ENCODE measurements at places on chromosomes 6 and 20. TPM values are rescaled to one million over a fixed set of nuclear protein-coding genes. Genes with fewer than 3 reads are reported as not detected.

GRCh38 chr20:21575981-21576740 is 62.3 kb upstream of the NKX2-2 start:
- no peak for DNase-seq

DNA sequence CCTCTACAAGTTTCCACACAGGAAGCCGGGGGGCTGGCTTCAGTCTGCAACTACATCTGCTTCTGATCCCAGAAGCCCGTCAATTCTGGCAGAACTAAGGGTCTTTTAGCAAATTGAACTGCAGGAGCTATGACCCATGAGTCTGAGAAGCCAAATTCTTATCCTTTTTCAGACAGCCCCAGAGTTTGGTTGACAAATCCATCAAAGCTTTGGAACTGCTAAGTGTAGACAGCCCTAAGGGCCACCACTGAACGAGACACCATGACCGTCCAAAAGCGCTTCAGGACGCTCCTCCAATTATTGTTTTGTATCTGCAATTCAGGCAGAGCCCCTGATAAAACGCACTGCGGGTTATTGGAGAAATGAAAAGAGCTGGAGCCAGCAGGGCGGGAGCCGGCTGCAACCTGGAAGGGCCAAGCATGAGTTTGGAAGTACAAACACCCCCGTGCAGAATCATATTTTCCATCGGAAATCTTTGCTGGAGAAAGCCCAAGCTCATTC is 67.1 kb downstream of the GNAS-AS1 start:
- DNase-seq: no peak

GRCh38 chr20:44837946-44838345 is 27.6 kb upstream of the RIMS4 start:
- no peak for DNase-seq

DNA sequence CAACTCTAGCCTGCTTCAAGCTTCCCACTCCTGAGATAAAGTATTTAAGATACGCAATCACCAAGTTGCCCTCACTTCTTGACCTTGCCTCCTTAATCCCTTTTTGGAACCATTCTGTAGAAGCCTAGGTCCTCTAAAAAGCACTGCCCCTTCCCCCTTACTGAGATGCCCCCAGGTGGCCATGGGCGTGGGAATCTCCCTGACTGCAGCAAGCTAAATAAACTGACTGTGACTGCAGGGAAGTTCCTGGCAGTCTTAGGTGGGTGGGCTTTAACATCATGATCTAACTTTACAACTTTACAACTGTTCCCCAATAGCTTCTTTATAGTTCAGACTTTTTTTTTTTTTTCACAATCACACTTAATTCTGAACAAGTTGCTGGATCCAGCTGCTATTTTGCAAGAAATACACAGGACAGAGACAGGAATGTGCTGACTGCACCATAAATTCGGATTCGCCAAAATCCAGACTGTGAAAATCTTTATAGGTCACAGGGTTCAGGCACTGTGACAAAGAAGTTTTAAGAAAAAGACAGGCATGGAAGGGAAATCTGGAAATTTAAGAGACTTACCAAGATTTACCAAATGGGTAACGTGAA is 344.2 kb upstream of the SULF2 start:
- no peak for DNase-seq

DNA sequence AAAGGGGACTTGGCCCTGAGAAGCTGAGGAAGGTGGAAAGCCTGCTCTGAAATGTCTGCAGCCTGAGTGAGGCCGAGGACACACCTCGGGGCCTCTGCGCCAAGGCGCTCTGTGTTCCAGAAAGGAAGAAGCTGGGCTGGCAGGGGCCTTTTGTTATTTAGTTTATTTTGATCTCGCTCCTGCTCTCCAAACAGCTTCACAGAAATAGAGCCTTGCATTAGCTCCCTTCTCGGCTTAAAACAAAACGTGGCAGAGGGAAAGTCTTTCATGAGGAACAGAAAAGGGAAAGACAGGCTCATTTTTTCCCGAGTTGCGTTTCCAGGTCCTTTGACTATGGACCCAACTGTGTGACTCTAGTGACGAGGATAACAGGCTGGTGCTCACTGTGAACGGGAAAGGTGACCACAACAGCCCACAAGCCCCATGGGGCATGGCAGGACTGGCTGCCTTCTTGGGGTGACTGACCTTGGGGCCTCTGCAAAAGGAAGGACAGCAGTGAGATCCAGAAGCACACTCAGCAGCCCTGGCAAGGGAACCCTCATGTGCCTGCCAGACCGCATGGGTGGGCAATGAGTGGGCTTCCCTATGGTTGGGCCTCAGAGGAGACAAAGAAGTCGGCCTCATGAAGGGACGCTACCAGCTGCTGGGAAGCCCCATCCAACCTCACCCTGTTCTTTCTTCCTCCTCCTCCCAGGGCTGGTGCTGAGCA is 18.7 kb downstream of the LEMD2 start:
- DNase-seq: peak; percentile 17

GRCh38 chr20:23659989-23660837 is 22.5 kb upstream of the CST3 start:
- no peak for DNase-seq

DNA sequence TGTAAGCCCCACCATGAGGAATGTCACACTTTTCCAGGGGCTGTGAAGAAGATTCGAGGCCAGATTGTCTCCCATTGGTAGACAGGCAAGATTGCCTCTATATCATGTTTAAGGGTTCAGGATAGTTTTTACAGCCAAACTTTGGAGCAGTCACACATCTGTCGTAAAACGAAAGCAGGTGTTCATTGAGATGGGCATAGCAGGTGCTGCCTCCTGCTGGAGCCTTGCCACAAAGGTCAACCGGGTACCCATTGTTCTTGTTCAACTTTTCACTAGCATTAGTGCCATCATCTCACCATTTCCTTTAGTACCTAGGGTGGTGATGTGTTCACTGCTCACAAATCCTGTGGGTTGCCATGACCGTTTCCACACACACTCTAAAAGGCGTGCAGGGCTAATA is 198.3 kb downstream of the HTR1B start:
- no peak for DNase-seq

GRCh38 chr20:57526087-57526884 is 1.3 kb upstream of the CTCFL start:
- DNase-seq: peak; percentile 15

DNA sequence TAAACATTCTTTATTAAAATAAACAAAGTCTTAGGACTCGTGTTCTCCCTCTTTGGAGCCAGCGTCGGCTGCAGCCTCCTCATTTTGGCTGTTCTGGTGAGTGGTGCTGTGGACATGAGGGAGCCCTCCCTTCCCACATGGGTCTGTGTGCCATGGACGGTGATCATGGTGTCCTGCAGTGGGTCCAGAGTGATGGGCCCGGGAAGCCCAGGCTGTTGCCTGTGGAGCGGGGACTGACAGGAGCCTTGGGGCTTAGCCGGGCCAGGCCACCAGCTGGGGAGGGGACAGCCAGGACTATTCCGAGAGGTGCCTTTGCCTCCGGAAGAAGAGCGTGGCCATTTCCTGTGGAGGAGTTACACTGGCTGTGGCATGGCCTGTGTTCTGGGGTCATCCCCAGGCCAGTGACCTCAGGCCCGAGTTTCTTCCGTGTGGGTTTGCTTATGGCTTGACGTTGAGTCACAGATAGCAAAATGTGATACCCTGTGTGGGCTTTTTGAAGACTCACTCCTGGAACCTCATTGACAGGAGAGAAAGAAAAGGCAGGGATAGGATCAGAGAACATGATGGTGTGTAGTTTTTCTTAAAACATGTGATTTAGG is 153.4 kb downstream of the DTNBP1 start:
- DNase-seq: no peak

- DNase-seq: no peak
These were observed 8.9 kb downstream of the SDCBP2 start for GRCh38 chr20:1320016-1320415.

DNA sequence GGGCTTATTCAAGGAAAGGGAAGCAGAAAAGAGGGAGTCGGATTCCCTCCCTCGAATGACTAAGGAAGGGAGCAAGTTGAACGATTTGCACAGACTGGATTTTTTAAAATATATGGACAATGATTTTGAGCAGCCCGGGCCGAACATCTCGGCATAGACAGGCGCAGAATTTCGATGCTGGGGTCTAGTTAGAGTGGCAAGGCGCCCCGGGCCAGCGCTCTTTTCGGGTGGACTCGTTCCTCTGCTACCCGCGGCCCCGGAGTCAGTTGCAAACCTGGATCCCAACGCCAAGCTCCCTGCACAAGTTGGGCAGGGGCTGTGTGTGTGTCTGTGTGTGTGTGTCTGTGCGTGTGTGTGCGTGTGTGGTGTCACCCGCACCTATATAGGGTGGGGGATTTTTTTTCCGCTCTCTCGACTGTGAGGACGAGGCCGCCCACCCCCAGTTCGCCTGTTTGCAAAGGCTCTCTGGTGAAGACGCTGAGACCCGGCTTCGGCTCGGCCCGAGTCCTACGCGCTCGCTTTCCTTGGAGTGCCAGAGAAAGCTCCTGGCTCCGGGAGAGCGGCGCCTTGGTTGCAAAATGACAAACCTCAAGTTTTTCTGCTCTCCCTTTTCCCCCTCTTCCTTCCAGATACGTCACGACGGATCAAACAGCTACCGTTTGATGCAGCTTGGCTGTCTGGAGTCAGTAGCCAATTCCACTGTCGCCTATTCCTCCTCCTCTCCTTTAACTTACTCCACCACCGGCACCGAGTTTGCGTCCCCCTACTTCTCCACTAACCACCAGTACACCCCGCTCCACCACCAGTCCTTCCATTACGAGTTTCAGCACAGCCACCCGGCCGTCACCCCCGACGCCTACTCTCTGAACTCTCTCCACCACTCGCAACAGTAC is 1.4 kb downstream of the TFAP2D start:
- no peak for DNase-seq

- no peak for DNase-seq
These were observed 27.5 kb upstream of the NHSL1 start for GRCh38 chr6:138526822-138527235.

DNA sequence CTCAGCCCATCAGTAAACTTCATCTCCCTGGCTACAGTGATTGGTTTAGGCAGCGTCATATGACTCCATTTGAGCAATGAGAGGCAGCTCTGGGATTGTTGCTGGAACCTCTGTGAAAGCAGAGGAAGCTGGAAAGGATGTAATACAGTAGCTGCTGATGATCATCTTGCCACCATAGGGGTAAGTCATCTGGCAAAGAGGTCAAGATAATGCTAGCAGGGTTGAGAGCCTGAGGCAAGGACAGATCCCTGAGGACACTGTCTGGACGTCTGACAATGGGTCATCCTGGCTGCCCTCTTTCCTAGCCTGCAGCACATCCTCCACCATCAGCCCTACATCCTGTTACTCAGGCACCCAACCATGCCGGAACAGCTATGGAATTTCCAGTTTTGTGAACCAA is 25.5 kb upstream of the FKBP1A start:
- DNase-seq: peak; percentile 75

DNA sequence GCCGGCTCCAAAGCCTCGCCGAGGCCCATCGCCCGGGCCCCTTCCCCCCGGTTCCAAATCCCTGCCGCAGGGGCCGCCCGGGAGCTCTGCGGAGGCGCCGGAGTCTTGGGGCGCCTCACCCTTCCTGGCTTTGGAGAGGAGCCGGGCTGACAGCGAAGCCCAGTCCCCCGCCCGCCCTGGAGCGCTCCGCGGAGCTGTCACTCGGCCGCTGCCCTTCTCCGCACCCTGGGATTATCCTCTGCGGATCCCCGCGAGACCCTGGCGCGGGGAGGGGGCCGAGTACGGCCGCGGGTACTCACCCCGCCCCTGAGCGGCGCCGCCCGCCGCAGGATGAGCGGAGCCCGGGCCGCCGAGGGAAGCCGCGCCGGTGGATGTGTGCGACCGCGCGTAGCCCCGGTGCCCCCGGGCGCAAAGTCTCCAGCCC is 343 bp downstream of the SNAP91 start:
- peak; percentile 22 for DNase-seq

DNA sequence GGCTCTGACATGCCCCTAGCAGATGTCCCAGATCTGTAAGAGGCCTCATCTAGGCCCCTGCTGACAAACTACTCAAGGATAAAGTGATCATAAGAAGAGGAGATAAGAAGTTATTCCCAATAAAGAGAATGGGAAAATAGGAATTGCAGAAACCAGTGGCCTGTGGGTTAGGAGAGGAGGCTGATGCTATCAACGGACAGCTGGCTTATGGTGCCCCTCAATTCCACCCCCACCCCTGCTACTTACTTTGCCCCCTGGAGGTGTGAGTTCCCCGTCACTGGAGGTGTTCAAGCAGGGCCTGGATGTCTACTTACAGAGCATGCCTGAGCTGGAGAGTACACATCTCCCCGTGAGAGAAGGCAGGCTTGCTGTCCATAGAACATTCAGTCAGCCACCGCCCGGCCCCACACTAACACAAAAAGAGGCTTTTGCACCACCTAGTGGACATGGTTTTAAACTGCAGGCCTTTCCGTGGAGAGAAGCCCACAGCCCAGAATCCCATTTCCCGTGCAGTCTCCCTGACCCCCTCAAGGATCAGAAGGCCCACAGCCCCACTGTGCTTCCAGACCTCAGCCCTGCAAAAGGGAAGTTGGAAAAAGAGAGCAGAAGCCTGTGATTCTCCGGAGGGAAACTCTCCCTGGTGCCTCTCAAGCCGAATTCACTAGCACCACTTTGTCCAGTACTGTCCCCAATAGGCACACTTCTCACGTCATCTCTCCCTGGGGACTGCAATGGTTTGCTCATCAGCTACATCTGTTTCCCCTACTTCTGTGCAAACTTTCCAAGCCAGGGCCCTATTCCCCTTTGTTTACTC is 23.8 kb upstream of the BNIP5 start:
- DNase-seq: peak; percentile 85

DNA sequence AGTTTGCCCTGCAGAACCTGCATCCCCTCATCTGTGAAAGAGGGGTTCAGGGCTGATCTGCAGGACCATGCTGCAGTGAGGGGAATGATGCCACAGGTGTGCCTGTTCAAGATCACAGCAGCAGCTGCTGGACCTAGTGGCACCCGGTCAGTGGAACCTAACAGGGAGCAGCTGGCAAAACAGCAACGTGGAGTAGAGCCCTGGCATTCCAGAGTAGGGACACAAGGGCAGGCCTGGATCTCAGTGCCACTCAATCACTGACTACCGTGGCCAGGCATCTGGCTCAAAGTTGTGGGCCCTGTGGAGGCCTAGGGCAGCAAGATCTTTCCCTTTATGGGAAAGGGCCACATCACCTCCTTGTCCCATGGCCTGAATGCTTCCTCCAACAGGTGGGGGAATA is 62.2 kb downstream of the INSM1 start:
- DNase-seq: no peak

GRCh38 chr6:46220352-46221221 is 49.8 kb upstream of the ENPP5 start:
- DNase-seq: no peak

DNA sequence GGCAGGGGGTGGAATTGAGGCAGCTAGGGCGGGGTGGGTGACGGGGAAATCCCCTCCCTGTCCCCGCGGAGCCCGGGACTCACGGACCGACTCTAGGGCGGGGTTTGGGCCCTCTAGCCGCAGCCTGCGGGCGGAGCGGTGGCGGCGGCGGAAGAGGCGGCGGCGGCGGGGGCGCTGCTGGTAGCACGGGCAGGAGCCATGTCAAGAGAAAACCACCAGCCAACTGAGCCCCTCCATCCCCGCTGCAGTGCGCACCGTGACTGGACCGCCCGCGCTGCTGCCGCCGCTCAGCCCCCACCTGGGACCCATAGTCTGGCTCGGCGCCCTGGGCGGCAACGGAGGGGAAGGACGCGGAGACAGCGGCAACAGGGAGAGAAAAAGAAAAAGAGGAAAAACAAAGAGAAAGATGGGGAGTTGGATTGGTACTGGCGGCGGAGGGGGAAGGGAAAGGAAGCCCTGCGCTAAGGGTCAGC is 1.2 kb upstream of the C6orf62 start:
- peak; percentile 72 for DNase-seq

The HTR1B gene
- 6.1 TPM for total RNA-seq

The HCRTR2 gene
- total RNA-seq: not detected

The PTGIS gene
- total RNA-seq: 1.9 TPM

The CDSN gene
- total RNA-seq: not detected

The DEFB132 gene
- total RNA-seq: not detected

The CCN6 gene
- not detected for total RNA-seq

The ADGRF1 gene
- total RNA-seq: not detected

The NEDD9 gene
- total RNA-seq: 158 TPM

The OR2J3 gene
- total RNA-seq: not detected

The GCM1 gene
- not detected for total RNA-seq

The WFDC12 gene
- total RNA-seq: not detected

Measured in dermis blood vessel endothelial cell (primary cell).